Psoas muscle (tissue), 8 donors: ENCODE measurements at places on chromosomes 5 and 9.

DNA sequence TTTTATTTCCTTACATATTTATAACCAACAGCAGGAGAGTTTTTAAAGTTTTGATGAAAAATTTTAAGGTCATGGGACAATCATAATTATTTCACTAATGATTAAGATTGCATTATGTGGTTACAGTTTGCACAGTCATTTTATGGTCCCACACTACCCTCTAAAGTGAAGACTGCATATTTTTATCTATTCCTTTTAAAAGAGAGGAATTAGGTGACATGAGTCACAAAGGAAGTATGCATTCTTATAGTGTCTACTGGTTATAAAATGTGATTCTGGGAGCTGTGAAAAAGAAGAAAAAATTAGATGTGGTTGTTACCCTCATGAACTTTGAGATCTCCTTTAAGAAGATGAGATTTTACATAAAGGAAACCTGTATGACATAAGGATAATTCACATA lies 87.9 kb upstream of the GRIA1 start:
- no peak for DNase-seq

- no peak for DNase-seq
Observed at GRCh38 chr9:90189306-90189705, 453.3 kb downstream of the DIRAS2 start.

GRCh38 chr9:116471093-116471906 lies 215.8 kb upstream of the TRIM32 start:
- no peak for DNase-seq

DNA sequence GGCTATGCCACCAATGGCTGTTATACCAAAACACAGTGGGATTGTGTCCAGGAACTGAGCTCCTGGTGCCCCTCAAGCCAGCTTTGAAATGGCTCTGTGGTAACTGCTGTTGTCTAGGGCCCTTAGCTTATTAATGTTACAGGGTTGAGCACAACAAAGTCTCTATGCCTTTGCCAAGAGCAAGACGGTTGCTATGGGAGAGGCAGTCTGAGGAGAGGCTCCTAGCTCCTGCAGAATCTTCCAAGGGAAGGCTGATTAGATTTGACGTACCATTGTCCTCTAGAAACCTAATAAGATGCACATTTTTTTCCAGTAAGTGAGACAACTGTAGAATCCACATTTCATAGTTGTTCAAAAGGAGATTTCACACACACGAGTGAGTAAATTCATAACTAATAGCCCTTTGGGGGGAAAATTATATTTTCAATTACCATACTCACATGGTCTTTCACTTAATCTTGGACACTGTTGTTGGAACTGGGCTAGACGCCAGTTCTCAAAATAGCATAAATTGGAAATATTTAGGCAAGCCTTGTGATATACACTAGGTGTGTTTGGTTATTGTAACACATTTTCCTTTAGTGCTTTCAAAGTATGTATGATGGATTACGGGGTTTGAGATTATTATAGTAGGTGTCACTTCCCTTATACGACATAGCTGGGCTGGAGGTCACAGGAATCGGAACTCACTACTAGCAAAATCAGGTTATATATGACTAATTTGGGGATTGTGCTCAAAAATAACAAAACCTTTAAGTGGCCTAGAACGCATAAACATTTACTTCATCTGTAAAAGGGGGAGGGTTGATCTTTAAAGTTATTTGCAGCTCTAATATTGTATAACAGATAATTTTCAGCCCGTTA lies 186.3 kb upstream of the EGFLAM start:
- DNase-seq, result no peak

- DNase-seq, result peak; percentile 88
Observed at GRCh38 chr9:25678147-25678666, at the start of gene TUSC1. TSS of gene TUSC1 (minus strand) at chr9:25678444. CDS start at chr9:25678312, 132 bp downstream.

DNA sequence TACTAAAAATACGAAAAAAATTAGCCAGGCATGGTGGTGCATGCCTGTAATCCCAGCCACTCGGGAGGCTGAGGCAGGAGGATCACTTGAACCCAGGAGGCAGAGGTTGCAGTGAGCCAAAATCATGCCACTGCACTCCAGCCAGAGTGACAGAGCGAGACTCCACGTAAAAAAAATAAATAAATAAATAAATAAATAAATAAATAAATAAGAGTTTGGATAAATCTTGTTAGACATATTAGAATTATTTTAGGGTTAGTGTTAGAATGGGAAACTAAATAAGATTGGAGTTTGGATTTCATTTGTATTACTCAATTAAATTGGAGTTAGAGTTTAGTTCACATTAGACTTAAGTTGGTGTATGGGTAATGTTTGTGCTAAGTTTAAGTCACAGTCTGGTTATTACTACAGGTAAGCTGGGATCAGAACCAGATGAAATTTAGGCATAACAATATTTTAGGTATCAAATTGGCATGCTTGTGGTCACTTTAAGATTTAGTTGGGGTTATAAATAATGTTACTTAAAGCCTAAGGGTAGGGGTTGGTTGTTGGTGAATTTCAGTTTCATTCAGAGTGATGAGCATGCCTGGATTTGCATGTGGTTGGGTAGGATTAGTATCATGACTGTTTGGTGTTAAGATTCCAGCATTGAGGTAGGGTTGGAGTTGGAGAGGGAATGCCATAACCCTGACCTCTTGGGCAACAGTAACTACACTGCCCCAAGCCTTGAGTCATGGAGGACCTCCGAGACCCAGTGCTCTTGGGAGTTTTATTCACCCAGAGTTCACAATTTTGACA lies 3.3 kb downstream of the OR5C1 start:
- DNase-seq, result no peak

DNA sequence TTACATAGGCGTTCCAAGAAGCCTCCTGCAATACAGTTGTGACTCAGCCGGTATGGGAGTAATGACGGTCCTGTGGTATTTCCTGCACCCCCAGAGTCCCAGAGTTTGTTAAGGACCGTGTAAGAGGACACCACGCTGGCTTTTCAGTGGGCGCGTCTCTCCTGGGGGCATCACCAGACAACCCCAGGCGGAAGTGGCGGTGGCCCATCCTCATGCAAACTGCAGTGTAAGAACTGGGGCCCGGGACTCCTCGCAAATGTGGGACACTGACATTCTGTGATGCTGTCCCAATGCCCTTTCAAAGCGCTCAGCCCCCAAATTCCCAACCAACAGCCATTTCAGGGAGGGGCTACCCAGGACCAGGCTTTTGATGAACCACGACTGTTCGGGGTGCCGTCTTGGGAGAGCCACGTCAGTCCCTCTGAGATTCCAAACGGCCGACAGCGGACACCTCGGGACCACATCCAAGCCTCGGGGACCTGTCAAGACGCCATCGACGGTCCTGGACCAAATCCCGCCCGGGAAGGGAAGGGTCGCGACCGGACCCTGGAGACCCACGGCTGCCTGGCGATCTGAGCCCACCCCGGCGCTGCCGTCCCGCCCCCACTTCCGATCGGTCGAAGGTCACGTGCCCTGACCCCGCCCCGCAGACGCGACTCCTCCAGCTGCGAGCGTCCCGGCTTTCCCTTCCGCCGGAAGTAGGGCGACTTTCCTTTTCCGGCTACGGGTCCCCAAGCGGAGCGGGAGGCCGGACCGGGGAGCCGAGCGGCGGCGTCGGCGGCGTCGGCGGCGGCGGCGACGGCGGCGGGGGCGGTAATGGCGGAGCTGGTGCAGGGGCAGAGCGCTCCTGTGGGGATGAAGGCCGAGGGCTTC lies at the start of gene FUBP3:
Gene FUBP3, plus strand, starts transcription at position 713 of the 873 bp plus-strand sequence. Its CDS starts 104 bp downstream, at position 817.
- peak; percentile 97 for DNase-seq
